Testis (tissue), 5 donors: ENCODE measurements at places on chromosomes 16 and 17. TPM values are rescaled to one million over a fixed set of nuclear protein-coding genes. Genes with fewer than 3 reads are reported as not detected.

GRCh38 chr16:50040018-50040417 is 15.0 kb downstream of the CNEP1R1 start:
- no peak overlapping the region for H3K27ac ChIP-seq
- no peak overlapping the region for H3K4me3 ChIP-seq
- DNase-seq: no peak

- H3K4me3 ChIP-seq: peak overlapping the region; percentile 94
- no peak overlapping the region for H3K27ac ChIP-seq
- peaks cover 21% of the 10 kb centered on the region for H3K4me1 ChIP-seq
- H3K36me3 ChIP-seq: no peaks in the 10 kb centered on the region
Measured at GRCh38 chr17:42568341-42569111, 1.6 kb downstream of the MLX start.

DNA sequence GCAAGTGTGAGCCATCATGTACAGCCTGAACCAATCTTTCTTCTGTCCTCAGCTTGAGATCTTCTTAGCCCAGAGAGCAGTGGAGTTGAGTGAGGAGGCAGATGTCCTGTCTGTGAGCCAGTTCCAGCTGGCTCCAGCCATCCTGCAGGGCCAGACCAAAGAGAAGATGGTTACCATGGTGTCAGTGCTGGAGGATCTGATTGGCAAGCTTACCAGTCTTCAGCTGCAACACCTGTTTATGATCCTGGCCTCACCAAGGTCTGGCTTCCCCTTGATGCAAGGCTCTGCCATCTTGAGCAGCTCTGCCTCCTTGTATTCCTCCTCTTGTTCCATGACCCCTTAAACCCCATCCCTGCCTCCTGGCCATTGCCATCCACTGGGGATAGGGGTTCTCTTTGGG is 9.6 kb downstream of the CDK5RAP3 start:
- no peaks in the 10 kb centered on the region for H3K36me3 ChIP-seq
- no peaks in the 10 kb centered on the region for H3K27me3 ChIP-seq
- DNase-seq: no peak

DNA sequence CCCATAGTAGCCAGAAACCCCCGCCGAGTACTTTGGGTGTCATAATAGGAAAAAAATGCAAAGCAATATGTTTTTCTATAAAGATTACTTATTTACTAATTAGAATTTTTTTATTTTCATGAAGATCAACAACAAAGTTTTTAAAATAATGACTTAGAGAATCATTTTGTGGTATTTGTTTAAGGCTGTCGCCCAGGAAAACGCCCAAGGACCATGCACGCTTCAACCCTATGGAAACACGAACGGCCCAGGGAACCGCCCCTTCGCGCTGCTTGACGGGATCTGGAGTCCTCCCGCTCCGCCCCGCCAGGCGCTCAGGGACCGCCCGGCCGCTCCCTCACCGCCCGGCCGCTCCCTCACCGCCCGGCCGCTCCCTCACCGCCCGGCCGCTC is 408 bp upstream of the KPNA2 start:
- DNase-seq: peak; percentile 96
- no peak overlapping the region for H3K27ac ChIP-seq
- H3K4me3 ChIP-seq: peak overlapping the region; percentile 16

GRCh38 chr17:57892820-57893595 is 43.2 kb upstream of the MRPS23 start:
- no peaks in the 10 kb centered on the region for H3K36me3 ChIP-seq
- no peaks in the 10 kb centered on the region for H3K27me3 ChIP-seq
- DNase-seq: peak; percentile 89

DNA sequence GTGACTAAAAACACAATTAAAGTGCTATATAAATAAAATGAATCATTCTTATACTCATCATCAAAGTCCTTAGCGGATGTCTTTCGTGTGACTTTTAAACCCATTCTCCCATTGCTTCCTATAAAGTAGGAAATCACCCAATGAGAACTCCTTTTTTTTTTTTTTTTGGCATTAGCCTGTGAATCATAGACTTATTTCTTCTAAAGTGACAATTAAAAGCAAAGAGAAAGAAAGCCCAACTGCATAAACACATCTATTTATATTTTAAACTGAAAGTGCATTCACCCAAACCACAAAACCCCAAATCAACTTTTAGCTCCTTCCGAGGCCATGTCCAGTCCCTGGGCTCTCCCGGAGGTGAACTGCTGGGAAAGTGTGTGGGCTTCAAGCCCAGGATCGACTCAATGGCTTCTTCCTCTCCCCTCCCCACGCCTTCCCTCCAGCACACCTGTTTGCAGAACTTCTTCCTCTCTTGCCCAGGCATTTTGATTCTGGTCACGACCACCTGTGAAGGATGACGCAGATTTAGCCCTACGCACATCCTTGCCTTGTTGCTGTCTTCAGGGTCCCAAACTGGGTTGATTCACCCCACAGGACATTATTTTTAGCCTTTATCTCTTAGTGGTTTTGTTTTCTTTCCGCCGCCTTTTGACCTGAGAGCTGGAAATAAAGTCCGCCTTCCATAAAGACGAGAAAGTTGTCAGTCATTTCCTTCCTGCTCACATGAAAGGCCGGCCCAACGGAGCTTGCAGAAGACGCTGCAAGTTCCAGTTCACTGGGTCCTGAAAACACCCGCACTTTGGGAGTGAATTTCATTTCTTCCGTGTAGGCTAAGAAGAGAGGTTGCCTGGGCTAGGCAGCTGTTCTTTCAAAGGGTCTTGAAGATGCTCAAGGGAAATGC is 166.8 kb downstream of the MAP2K6 start:
- no peak for DNase-seq
- no peak overlapping the region for H3K27ac ChIP-seq
- H3K4me1 ChIP-seq: no peaks in the 10 kb centered on the region
- H3K27me3 ChIP-seq: no peaks in the 10 kb centered on the region
- no peak overlapping the region for H3K4me3 ChIP-seq

- peaks cover 6% of the 10 kb centered on the region for H3K4me1 ChIP-seq
- no peaks in the 10 kb centered on the region for H3K36me3 ChIP-seq
- no peak overlapping the region for H3K27ac ChIP-seq
- DNase-seq: no peak
- no peaks in the 10 kb centered on the region for H3K27me3 ChIP-seq
Measured at GRCh38 chr17:29577385-29578211, 9.1 kb downstream of the TP53I13 start.

- H3K27me3 ChIP-seq: no peaks in the 10 kb centered on the region
- no peak overlapping the region for H3K27ac ChIP-seq
- H3K4me3 ChIP-seq: no peak overlapping the region
- no peaks in the 10 kb centered on the region for H3K36me3 ChIP-seq
- DNase-seq: no peak
Measured at GRCh38 chr17:16980813-16981731, 9.2 kb upstream of the TNFRSF13B start.

- H3K27me3 ChIP-seq: no peaks in the 10 kb centered on the region
- H3K4me1 ChIP-seq: peaks cover 8% of the 10 kb centered on the region
- no peaks in the 10 kb centered on the region for H3K36me3 ChIP-seq
- H3K4me3 ChIP-seq: no peak overlapping the region
- no peak for DNase-seq
Measured at GRCh38 chr16:68291227-68291626, 19.5 kb downstream of the SLC7A6OS start.

DNA sequence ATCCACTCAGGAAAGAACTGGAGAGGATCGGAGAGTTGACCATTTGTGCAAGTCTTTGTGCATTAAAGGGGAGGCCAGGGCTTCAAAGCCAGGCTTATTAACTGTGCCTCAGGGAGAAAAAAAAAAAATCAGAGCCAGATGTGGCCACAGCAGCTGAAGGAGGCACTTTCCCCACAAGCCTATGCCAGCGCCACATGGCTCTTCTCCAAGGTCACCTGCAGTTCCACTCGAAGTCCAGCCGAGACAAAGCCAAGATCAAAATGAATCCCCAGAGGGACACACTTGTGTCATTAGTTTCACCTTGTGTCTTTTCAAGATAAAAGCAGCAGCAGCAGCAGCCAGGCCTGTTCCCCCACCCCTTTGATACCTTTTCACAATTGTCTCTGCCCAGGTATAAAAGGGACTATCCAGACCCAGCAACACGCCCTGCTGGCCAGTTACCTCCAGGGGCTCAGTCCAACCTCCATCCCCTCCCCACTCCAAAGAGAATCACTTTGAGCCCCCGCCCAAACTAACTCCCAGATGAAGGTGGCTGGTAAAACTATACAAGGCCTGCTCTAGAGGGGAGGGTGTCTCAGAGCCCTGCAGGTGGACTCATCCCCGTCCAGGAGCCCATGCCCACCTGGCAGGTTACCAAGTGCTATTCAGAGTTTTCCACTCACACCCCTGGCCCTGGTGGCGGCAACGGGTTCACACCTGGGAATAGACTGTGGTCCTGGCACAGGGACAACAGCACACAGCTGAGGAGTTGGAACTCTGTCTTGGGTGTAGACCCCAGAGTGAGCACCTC is 29.2 kb downstream of the AXIN2 start:
- no peak overlapping the region for H3K4me3 ChIP-seq
- no peak for DNase-seq
- no peaks in the 10 kb centered on the region for H3K27me3 ChIP-seq
- no peaks in the 10 kb centered on the region for H3K36me3 ChIP-seq
- peaks cover 24% of the 10 kb centered on the region for H3K4me1 ChIP-seq

DNA sequence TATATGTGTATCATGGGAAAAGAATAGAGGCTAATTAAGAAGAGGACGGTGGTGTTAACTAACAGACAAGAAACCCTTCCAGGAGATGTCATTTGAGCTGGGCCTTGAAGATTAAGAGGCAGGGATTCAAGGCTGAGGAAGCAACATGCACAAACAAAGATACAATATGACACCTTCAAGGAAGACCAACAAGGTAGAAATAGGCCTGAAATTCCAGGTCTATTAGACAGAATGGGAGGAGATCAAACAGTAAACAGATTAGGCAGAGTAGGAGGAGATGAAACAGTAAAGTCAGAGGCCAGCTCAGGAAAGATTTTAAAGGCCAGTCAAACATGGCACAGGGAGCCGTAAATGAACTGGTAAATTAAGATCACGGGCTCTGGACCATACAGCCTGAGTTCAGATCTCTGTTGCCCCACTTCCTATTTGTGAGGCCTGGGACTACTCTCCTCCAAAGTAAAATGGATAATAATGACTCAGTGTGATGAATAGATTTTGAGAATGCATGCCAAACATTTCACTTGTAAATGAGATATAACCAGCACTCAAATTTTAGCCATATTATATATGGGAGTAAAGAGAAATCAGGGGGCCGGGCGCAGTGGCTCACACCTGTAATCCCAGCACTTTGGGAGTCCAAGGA is 38.9 kb downstream of the USP31 start:
- H3K4me3 ChIP-seq: no peak overlapping the region
- no peaks in the 10 kb centered on the region for H3K27me3 ChIP-seq
- H3K36me3 ChIP-seq: no peaks in the 10 kb centered on the region
- H3K4me1 ChIP-seq: peaks cover 7% of the 10 kb centered on the region

ACAP1 gene
- polyA plus RNA-seq: 95.2 TPM

SBK1 gene
- 4.1 TPM for polyA plus RNA-seq

GPRC5C gene
- polyA plus RNA-seq: 14.1 TPM

TMEM238L gene
- not detected for polyA plus RNA-seq

RTN4RL1 gene
- polyA plus RNA-seq: 1.8 TPM

TMEM220 gene
- polyA plus RNA-seq: 53.1 TPM

ZMYND15 gene
- 78.7 TPM for polyA plus RNA-seq

FOXF1 gene
- polyA plus RNA-seq: 0.91 TPM

GHDC gene
- 16.9 TPM for polyA plus RNA-seq
